ENCODE measurements at places on chromosomes 6 and 20. TPM values are rescaled to one million over a fixed set of nuclear protein-coding genes. Genes with fewer than 3 reads are reported as not detected.

DNA sequence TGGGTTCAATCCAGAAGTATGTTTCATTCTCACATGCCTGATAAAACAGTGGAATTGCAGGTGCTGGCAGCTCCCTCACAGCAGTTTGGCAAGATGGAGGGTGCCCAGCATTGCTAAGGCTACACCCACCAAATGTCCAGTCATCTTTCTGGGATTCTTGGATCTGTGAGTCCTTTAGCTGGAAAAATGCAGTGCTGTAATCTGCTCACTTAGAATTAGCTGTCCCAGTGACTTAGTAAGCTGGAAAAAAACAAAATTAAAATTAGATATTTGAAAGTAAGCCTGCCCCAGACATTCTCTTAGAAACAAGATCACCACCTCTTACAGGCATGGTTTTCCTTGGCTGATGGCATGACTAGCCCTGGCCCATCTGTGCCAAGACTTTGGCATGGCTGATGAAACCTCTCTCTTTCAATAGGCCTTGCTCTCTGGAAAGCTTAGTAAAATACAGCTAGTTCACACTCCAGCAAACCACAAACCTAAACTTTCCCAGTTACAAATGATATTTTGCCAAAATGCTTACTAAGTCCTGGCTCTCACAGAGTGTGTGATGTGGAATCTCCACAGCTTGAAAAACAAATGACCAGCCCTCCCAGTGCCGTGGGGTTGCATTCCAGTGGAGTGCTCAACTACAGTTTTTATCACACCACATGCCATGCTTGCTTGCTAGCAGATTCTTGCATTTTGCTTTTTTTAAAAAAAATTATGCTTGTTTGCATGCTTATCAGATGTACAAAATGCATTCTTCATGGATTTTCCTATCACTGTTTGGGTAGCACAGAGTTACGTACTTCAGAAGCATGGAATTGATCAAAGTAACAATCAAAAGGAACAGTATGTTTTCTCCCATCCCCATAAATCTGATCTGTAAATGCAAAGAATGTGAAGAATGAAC, 261.5 kb downstream of the EYA4 start:
- peak; percentile 15 for DNase-seq

DNA sequence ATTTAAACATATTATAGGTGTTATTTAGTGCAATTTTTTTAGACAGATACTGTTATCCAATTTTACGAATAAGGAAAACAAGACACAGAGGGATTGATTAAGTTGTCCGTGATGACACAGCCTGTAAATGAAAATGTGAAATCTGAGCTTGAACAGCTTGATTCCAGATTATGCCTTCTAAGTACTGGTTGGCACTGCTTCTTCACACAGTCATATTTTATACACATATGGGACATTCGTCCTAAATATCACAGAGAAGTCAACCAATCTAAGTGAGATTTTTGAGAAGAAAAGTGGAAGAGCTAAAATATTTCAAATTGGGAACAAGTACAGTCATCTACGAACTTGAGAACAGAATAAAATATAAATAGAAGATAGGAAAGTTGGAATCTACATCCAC, 756.3 kb downstream of the BCKDHB start:
- no peak for DNase-seq

GRCh38 chr6:81847866-81848265, 95.4 kb upstream of the TENT5A start:
- no peak for DNase-seq

GRCh38 chr6:157892363-157892877, 69.4 kb downstream of the SNX9 start:
- no peak for DNase-seq

The OLIG3 gene
- polyA plus RNA-seq, result not detected

DNA sequence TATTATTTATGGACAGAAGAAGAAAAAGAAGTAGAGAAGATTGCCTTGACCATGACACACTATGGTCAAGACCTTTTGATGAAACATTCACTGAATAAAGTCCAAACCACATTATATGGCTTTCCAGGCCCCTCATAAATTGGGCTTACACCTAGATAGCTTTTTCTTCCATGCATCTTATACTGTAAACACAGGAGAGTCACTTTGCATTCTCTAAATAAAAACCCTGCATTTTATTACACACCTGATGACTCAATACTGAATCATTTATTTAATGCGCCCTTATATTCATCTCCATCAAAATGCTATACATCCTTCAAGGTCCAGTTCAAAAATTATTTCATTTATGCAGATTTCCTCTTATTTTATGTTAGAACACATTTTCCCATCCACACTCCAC, 78.0 kb downstream of the COL21A1 start:
- DNase-seq, result no peak

DNA sequence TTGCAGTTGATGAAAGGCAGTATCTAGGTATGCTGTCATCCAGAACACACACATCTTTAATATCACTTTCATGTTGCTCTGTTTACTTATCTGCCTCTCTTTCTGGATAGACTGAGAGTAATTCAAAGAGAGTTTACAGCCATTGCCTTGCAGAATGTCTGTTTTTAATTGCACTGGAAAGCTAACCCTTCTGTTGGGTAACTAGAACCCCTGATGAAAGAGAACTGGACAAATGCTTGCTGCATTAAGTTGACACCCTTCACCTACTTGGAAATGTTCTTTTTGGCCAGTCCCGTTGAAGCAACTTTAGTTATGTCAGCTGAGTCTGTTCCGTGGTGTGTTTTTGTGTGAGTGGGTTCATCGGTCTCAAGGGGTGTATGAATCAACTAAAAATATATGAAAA, 383.8 kb upstream of the CITED2 start:
- DNase-seq, result no peak

- no peak for DNase-seq
These were observed 89.4 kb downstream of the BFSP1 start for GRCh38 chr20:17441745-17442144.

DNA sequence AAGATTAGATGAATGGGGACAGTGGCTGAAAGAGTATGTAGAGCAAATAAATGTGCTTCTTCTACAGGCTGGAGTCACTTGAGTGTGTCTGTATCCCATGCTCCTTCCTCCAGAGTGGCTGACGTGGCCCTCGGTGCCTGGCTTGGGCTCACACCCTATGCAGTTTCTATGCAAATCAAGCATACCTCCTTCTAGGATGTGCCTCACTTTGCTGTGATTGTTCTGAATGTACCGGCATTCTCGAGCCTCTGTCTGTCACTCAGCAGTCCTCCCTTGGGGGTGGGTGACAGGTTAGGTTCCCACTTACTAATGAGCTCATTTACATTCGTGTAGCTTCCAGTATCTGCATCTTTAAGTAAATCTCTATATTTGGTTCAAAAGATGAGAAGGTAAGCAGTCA, 55.1 kb upstream of the HDDC2 start:
- no peak for DNase-seq

DNA sequence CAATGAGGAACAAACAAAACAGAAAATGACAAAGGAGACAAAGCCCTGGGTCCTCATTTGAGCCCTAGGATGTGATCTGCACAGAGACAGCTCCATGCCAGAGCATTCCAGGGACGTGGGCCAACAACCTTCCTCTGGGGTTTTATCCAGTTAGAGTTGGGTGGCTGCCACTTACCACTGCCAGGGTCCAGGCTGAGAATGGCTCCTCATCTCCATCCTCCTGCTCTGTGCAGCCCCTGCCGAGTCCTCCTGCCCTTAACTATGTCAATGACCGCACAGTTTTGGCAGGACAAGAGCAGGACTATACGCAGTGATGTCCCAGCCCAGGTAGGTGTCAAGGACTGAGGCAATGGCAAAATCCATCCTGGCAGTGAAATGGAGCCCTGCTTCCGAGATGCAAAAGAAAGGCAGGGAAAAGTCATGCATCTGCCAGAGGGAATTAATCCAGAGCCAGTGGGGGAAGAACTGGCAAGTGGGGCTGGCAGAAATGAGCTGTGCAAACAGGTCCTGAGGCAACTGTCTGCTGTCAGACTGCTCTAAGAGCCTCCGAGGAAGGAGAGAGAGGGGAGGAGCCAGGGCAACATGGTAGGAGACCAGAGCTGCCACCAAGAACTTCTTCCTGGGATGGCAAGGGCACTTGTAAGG, 449.4 kb downstream of the PTPRT start:
- no peak for DNase-seq

GRCh38 chr6:169034516-169035167, 219.0 kb downstream of the THBS2 start:
- DNase-seq, result no peak

The MYLK2 gene
- polyA plus RNA-seq, result not detected

The EPB41L1 gene
- polyA plus RNA-seq, result 25.2 TPM

- no peak for DNase-seq
These were observed 759.7 kb downstream of the HDGFL1 start for GRCh38 chr6:23329086-23329485.

The FRK gene
- polyA plus RNA-seq, result 2.7 TPM

- no peak for DNase-seq
These were observed 202.5 kb upstream of the GMDS start for GRCh38 chr6:2447931-2448330.

DNA sequence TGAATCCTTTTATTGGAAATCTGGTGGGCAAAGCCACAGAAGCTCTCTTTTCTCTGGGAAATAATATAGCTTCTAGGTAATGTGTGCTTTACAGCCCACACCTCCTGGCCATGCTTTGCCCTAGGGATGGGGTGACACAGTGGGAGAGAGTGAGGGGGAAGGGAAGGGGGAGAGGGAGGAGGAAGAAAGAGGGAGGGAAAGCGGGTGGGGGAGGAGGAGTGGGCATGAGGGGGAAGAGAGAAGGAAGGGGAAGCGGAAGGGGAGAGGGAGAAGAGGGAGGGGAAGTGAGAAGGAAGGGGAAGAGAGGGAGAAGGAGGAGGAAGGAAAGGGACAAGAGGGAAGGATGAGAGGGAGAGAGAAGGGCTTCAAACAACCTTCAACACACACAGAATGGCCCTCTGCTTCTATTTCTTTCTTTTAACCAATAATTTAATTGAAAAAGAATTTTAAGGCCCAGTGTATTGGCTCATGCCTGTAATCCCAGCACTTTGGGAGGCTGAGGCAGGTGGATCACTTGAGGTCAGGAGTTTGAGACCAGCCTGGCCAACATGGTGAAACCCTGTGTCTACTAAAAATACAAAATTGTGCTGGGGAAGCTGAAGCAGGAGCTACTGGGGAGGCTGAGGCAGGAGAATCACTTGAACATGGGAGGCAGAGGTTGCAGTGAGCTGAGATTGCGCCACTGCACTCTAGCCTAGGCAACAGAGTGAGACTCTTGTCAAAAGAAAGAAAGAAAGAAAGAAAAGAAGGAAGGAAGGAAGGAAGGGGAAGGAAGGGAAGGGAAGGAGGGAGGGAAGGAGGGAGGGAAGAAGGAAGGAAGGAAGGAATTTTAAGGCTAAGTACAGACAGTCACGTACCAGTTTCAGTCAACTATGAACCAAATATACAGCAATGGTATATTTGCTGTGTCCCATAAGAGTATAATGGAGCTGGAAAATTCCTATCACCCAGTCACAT, 75.2 kb downstream of the RSPH3 start:
- no peak for DNase-seq

DNA sequence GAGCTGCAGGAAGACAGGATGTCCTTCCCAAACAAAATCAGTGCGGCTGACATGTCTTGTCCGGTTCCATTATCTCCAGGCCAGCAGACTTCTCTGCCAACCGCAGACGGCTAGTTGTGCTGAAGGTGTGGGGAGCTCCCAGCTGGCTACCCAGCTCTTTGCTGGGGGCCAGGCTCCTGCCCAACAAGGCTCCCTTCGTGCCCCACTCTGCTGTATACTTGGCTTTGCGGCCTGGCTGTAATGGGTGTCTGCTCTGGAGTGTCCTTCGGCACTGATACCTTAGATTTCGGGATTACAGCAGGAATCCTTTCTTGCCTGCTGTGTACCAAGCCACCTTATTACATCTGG, 48.7 kb upstream of the IRF4 start:
- DNase-seq, result no peak

DNA sequence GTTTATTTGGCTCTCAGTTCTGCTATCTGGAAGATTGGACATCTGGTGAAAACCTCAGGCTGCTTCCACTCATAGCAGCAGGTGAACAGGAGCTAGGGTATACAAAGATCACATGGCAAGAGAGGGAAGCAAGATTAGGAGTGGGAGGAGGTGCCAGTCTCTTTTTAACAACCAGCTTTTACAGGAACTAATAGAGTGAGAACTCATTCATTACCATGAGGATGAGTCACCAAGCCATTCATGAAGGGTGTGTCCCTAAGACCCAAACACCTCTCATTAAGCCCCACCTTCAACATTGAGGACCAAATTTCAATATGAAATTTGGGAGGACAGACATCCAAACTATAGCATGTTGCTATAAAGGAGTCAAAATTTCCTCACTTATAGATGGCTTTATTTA, 85.4 kb upstream of the HCRTR2 start:
- no peak for DNase-seq

The B3GAT2 gene
- polyA plus RNA-seq, result 0.88 TPM

The TINAG gene
- 0.26 TPM for polyA plus RNA-seq

DNA sequence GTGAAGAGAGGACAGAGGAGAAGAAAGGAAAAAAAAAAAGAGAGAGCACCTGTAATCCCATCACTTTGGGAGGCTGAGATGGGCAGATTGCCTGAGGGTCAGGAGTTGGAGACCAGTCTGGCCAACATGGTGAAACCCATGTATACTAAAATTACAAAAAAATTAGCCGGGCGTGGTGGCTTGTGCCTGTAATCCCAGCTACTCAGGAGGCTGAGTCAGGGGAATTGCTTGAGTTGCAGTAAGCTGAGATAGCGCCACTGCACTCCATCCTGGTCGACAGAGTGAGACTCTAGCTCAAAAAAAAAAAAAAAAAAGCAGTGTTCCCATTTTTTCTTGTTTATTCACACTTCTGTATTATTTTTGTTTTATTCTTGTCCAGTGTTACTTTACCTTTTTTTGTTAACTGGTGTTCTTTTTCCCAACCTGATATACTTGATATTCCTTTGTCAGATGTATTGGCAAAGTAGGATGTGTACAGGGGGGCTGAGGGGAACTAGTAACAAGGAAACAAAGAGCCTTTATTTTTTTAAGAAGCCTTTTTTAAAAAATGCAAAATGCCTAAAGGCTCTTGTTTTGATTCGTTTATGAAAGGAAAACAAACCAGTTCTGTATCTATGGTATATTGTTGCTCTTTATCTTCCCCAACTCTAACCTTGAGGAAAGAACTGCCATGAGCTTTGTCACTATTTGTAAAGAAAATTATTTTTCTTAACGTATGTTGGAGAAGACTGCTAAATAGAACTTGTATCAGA, 22.3 kb downstream of the COL19A1 start:
- DNase-seq, result no peak
